Uterus (tissue), 4 donors: ENCODE measurements at places on chromosomes 6 and 20.

GRCh38 chr6:12393100-12393499 is 102.9 kb downstream of the EDN1 start:
- no peak for DNase-seq

GRCh38 chr6:53623497-53623896 is 42.1 kb downstream of the KLHL31 start:
- no peak for DNase-seq

- DNase-seq = no peak
Observed at GRCh38 chr20:10786678-10787077, 112.9 kb upstream of the JAG1 start.

DNA sequence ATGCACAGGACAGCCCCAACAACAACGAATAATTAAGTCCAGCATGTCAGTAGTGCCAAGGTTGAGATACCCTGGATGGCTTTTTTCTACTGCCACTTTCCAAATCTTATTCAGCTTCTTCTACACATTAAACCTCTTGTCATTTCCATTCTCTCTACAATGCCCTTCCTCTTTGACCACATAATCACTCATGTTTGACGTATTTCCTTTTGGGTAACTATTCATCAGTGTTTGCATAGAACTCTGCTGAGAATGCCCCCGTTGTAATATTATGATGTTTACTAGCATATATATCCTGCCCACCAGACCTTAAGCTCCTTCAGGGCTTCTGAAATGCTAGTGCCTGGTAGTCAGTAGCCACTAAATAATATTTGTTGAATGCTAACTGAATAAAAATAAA is 515.3 kb upstream of the RNF217 start:
- DNase-seq = no peak
